Cardiac ventricle fibroblast (primary cell): ENCODE measurements at places on chromosomes 12 and 14. TPM values are rescaled to one million over a fixed set of nuclear protein-coding genes. Genes with fewer than 3 reads are reported as not detected.

The LRP1-AS gene
- not detected in 2 replicates for total RNA-seq

The CYP46A1 gene
- 0.19 and 0.54 TPM in 2 replicates for total RNA-seq

The PLBD1 gene
- 4.2 and 5.9 TPM in 2 replicates for total RNA-seq

The PTPRB gene
- total RNA-seq, result 0.50 and 0.88 TPM in 2 replicates

The KRT6C gene
- total RNA-seq, result not detected in 2 replicates

The RNU6-8 gene
- total RNA-seq, result not detected in 2 replicates

The ALDH2 gene
- 36.0 and 51.7 TPM in 2 replicates for total RNA-seq

The PRH2 gene
- total RNA-seq, result 1.1 TPM in 1 of 2 replicates, not detected in the other
